Erythroblast (primary cell): ENCODE measurements at places on chromosomes 1 and 21.
A peak's percentile ranks its signal among the peaks of the same experiment; 100 is the strongest.

- DNase-seq = no peak
These were observed 152.2 kb downstream of the HIVEP3 start for GRCh38 chr1:41766546-41766945.

DNA sequence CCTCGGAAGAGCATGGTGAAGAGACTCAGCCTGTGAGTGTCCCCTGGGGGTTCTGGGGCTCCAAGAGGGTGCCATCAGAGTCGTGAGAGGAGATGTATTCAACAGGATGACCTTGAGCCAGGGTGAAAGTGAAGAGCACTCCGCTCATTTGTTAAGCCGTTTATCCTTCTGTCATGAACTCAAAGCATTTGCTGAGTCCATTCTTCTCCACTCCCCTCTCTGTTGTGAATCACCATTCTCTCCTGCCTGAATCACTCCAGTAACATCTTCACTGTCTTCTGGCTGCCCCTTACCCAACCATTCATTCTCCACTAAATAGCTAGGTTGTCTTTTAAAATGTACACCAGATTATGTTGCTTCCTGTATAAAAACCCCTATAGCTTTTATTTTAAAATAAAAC, 102.2 kb downstream of the RGL1 start:
- no peak for DNase-seq

GRCh38 chr1:213120386-213120785, 69.3 kb downstream of the RPS6KC1 start:
- DNase-seq = no peak

DNA sequence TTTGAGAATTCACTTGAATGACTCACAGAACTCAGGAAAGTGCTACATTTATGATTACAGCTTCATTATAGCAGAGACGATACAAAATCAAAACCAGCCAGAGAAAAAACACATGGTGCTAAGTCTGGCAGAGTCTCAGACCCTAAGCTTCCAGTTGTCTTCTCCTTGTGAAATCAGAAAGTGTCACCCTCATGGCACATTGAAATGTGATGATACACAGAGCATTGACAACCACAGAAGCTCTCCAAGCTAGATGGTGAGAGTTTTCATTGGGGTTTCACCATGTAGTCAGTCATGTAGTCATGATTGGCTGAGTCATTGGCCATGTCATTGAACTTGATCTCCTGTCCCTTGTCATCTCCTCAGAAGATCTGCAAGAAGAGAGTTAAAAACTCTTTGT, 526.6 kb downstream of the MRPL39 start:
- no peak for DNase-seq

DNA sequence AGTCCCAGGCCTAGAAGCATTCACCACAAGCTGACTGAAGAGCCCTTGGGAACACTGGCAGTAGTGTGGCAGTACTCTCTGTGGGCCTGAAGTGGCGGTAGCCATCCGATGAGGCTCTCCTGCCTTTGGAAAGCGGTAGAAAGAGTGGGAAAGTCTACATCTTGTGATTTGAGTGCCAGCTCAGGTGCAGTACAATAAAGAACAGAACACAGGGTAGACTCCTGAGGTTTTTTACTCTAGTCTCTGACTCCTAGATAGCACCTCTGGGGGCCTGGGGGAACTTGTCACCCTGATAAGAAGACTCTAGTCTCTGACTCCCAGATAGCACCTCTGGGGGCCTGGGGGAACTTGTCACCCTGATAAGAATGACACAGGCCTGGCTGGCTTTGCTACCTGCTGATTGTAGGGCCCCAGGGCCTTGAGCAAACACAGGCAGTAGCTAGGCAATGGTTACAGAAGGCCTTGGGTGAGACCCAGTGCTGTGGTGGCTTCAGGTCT, 18.0 kb upstream of the IL20 start:
- peak; percentile 98 for DNase-seq

- peak; percentile 75 for DNase-seq
These were observed 2.4 kb downstream of the SSX2IP start for GRCh38 chr1:84687714-84688462.

DNA sequence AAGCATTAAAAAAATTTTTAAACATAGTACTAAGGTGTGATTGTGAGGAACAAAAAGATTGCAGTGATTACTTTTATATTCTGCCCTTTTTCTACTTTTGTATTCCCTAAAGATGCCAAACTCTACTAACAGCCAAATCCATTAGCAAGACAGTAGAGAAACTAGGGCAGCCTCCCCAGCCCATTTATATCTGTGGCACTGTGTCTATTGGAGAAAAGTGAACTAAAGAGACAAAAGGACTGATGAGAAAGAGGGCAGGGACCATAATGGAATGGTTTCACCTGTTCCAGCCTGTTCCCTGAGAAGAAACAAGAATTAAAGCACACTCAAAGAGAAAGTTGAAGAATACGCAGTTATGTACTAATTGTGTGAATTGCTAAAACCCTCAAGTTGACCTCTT, 56.6 kb downstream of the ATG4C start:
- DNase-seq = no peak

GRCh38 chr1:79043506-79043905, 37.0 kb upstream of the ADGRL4 start:
- no peak for DNase-seq

- DNase-seq = no peak
These were observed 339 bp downstream of the PTGS2 start for GRCh38 chr1:186679924-186680244.

DNA sequence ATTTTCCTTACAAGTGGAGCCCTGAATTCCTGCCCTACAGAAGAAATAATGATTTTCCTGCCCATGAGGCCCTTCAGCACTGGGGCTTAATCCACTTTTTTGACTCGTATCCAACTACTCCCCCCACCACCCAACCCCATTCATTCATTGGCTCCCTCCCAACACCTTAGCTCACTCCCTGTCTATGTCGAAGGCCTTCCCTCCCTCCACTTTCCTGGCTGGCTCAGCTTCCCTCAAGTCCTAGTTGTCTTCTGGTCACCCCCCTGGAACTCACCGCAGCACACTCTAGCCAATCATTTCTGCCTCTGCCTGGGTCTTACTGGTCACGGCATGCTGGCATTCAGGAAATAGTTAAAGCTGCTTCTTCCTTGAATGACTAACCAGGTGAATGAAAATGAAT, 118.9 kb downstream of the PGBD5 start:
- no peak for DNase-seq

- no peak for DNase-seq
These were observed 40.3 kb downstream of the TAS1R2 start for GRCh38 chr1:18819203-18819602.

DNA sequence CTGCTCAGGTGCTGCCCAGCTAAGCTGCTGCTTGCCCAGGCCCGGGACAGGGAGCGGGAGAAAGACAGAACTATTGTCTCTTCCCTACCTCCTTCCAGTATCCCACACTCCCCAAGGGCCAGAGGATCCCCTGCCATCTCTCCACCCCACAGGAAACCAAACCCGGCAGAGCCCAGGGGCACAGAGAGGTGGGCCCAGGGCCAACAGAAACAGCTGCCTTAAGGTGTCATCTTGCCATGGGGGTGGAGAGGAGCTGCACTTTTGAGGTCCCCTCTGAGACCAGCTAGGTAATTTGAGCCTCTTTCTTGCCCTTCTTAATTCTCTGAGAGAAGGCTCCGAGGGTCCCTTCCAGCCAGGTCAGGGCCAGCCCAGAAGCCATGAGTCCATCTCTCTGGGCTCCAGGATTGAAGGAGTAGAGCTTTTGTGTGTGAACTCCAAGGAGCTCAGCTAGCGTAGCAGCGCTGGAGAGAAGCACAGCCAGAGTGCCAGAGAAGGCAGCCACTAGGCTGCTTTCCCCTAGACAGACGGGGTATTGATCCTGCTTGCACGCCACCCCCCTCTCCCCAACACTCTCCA, 9.7 kb upstream of the GPR61 start:
- no peak for DNase-seq

- DNase-seq = no peak
These were observed 24.2 kb upstream of the CDC14A start for GRCh38 chr1:100328133-100328532.

DNA sequence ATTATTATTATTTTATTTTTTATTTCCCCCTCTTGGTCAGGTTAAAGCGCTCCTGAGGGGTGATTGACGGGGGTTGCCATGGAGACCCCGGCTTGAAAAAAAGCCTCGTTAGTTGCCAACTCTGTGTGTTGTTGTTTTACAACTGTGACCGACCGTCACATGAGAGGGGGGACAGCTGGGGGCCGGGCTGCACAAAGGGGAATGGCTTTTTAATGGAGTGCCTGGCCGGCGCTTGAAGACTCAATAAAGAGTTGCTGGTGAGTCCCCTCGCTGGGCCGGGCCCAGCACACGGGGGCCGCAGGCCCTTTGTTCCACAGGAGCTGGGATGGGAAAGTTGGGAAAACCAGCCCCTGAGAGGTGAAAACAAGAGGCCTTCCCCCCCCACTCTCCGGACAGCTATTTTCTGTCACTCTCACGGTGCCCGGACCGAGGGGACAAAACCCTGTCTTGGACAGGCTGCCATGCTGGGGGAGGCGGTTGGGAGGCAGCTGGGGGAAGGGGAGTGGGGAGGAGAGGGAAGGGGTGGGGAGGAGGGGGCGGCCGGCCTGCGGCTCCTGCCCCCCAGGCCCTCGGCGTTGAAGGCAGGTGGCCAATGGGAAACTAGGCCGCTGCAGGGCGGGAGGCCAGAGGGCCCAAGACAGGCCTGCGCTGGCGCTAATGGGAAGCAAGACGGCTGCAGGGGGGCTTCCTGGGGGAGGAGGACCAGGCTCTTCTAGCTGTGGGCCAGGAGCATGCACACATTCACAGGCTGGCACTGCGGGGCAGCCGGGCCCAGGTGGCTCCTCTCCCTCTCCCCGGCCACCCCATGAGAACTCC, 67.6 kb downstream of the CASZ1 start:
- DNase-seq = no peak

DNA sequence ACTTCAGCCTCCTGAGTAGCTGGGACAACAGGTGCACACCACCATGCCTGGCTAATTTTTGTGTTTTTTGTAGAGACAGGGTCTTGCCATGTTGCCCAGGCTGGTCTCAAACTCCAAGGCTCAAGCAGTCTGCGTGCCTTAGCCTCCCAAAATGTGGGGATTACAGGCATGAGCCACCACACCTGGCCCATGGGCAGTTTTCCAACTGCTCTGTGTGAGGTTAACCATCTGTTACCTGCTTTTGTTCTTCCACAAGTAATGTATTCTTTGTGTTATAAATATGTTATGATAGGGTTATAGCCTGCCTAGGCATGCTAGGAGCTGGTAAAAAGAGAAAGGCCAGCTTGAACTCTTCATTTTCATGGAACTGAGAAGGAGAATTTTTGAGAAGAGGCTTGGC, 30.7 kb downstream of the TUFT1 start:
- no peak for DNase-seq

- DNase-seq = no peak
These were observed 834.0 kb upstream of the TMPRSS15 start for GRCh38 chr21:19237608-19238007.

- DNase-seq = no peak
These were observed 271.3 kb upstream of the PRMT6 start for GRCh38 chr1:106785176-106785575.

DNA sequence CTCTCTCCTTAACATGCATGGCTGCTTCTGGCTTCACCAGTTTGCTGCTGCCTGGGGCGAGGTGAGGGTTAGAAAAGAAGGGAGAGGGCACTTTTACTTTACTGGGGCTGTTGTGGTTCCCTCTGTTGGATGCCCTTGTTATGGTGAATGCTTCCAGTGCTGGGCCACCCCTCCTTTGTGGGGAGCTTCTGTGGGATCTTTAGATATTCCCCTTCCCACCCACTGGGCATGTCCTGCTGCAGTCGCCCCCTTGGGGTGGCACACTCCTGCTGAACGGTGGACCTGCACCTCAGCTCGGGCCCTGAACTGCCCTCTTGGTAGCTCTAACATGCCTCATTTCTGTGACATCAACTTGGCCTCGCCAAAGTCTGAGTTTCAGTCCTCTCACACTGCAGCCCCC, 6.0 kb downstream of the TNN start:
- no peak for DNase-seq

DNA sequence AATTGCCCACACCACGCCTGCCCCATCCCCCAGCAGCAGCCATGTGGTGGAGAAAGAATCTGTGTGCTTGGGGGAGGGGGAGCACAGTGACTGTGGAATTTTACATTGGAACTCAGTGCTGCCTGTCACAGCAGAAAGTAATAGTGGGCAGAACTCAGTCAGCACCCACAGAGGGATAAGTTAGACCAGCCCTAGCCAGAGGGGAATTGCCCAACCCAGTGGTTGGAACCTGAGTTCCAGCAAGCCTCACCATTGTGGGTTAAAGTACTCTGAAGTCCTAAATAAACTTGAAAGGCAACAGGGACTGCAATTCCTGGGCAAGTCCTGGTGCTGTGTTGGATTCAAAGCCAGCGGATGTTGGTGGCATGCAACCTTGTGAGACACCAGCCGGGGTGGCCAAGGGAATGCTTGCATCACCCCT, 88.8 kb downstream of the MRPL39 start:
- no peak for DNase-seq

DNA sequence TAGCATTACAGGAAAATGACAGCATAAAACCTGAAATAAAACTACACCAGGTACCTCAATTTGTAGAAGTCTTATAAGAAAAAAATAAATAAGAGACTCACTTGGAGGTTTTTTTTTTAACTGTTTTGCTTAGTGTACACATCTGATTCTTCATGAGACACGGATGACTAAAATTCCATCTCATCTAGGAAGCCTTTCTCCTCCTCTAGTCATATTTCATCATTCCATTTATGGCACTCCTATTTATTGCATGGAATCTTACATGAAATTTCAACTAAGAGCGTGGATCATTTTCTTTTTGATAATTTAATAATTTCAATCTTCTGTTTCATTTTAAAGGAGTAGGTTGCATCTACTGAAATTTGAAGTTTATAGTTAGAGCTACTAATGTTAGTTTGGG, 1.6 kb upstream of the PTGS2 start:
- DNase-seq = no peak

- peak; percentile 46 for DNase-seq
These were observed 34.0 kb downstream of the FH start for GRCh38 chr1:241485554-241485992.

DNA sequence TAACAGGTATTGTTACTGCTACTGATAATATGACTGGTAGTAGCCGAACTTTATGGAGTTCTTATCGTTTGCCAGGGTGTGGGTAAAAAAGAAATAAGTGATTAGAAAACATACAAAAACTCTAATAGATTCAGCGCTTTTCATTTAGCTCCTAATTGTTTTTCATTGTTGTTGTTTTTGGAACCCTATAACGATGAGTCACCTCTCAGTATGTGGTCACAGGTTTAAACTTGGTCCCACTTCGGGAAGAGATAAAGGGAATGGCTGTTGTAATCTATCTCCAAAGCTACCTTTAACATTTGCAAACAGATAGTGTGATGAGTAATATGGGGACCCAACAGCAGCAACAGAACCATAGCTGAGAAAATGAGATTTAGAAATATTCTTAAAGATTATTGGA, 62.7 kb upstream of the BCL10 start:
- DNase-seq = no peak

GRCh38 chr1:54499360-54500106, 48.5 kb upstream of the ACOT11 start:
- peak; percentile 19 for DNase-seq
